HAP-1 (cell line): ENCODE measurements at places on chromosomes 3 and 15.

DNA sequence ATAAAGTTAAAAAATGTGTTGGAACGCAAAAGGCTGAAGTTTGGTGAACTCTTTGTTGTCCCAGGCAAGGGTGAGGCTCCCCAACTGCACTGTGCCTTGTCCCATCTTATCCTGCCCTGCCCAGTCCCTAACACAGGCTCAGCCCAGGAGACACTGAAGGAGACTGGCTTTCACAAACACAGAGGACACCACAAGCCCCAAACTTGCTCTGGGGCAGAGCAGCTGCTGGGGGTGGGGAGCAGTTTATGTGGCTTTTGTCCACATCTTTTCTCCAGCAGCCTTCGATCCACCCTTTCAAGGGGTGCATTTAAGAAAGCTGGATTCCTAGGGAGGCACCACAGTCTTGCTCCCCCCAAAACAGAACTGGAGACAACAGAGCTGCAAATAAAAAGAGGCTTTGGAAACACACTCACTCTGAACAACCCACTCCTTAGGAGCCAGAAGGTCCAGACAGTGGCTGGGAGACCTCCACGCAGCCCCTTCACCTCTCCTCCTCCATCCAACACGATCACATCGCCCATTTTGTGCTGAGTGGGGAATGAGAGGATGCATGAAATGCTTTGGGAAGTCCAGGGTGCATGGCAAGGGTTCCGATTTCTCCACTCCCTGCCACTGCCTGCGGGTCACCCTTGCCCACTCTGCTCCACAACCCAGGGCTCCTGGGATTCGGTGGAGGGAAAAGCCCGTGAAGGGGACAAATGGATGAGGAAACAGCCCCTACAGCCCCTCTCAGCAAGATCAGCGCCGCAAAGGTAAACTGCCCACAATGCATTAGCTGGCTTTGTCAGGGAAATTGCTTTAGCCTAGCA is 260.5 kb upstream of the TLE3 start:
- DNase-seq, result peak; percentile 7

DNA sequence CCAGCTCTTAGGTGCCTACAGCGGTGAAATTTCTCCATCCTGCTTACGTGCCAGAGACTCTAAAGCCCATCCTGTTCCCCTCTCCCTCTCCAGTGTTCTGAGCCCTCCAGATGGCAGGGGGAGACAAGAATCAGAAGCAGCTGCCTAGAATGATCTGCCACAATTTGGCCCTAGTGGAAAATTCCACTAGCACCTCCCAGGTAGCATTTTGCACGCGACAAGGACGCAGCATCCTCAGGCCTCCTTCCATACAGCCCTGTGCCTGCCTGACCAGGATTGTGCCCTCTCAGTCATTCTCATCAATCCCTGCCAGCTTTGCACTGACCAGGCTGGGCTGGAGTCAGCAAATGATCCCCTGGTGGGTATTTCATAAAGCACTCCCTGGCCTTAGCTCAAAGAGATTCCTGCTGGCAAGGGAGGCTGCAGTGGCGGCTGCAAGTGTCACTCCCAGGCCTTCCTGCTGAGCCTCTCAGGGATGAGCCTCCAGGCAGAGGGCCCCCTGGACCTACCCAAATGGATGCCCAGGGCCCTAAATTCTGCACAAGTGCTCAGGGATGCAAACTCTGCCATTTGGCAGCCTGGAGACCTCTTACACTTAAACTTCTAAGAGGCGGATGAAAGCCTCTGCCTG is 130.2 kb upstream of the ATP2B2 start:
- no peak for DNase-seq

DNA sequence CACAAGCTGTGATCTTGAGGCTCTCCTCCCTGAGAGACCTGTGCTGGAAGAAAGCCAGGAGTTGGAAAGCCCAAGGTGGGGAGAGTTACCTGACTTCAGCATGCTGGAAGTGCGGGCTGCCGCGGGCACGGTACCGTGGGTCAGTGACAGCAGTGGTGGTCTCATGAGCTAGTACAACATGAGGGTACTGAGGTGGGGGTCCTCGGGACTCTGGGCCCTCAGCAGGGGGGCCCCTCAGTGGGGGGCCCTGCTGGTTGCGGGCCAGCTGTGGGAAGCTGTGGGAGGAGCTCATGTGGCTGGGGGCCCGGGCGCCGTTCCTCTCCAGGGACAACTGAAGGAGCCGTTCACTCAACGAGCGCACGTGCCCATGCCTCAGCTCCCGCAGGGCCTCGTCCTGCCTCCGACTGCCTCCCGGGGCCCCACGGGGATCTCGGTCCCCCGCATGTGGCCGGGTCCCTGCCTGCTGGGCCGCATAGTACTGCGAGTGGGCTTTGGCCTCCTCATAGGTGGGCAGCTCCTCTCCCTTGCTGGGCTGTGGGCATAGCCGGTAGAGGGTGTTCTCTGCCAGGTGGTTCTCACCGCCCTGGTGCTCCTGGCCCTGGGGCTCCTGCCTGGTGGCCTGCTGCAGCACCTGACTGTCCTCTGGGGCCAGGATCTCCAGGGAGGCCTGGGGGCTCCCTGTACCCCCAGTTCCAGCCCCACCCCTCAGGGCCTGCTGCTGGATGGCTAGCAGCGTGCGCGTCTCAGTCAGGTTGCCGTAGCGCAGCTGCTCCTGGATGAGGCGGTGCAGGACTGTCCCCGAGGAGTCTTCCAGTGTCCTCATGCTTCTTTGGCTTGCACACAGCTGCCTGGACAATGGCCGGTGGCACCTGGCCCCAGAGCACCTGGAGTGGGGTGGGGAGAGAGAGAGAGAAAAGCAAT is 3.4 kb downstream of the AMOTL2 start:
- no peak for DNase-seq

GRCh38 chr3:45841757-45842491 is at the start of gene LZTFL1:
Gene LZTFL1, minus strand, starts transcription at chr3:45842119. Its CDS starts 128 bp downstream, at chr3:45841991.
- peak; percentile 91 for DNase-seq

- peak; percentile 5 for DNase-seq
Measured at GRCh38 chr15:79088426-79089205, 2.0 kb downstream of the RASGRF1 start.

DNA sequence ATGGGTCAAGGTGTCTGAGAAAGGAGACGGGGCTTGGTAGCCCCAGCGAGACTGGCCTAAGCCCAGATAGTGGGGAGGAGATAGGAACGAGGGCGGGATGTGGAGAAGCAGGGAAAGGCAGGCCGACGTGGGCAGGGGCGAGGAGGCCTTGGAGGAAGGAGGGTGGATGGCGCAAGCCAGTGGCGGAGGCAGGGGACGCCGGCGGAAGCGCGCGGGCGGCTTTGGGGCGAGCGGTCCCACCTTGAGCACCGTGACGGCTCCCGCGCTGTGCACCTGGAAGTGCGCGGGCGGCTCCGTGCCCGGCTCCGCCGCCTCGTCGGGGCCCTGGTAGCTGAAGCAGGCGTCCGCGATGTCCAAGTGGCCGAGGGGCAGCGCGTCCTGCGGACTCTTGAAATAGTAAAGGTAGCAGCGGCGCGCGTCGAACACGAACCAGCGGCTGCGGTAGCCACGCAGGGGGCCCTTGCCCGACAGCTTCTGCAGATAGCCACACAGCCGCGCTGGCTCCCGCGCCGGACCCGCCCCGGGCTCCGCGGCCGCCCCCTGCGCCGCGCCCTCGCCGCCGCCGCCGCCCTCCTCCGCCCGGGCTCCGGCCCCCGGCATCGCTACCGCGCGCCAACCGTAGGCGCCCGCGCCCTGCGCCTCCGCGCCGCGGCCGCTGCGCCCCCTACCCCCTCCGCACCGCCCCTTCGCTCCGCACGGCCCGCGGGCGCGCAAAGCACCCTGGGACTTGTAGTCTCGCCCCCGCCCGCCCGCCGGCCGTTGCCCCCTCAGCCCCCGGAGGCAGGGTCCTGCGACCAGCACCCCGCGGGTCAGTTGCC is at the start of gene TBC1D2B:
Gene TBC1D2B (minus strand): TSS at position 659 of the 818 bp plus-strand sequence. CDS start 59 bp downstream, at position 600.
- DNase-seq, result peak; percentile 87

DNA sequence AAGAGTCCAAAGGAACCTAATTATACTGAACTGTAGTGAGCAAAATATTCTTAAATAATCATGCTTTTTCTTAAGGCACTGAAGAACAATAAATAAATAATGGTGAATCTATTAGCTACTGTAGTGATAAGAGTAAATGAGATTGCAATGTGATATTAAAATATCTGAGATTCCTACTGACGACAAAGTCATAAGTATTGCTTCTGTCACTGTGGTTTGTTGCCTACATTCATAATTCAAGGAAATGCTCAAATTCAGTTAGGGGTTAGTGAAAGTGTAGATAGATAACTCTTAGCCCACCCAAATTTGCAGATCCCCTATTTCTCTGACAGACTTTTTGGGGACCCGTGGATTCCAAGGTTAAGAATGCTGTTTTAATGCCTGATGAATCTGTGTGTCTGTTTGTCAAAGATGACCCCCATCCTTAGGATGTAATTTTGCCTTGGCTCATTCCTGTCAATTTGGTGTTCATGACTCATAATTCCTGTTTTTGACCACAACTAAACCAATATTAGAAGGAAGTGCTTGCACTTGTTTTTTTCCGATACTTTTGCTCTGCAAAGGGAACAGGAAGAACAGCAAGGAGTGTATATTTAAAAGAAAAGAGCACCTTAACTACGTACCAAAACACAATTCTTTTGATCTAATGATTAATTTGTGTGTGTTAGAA is 86.7 kb downstream of the MAGI1 start:
- DNase-seq, result no peak

DNA sequence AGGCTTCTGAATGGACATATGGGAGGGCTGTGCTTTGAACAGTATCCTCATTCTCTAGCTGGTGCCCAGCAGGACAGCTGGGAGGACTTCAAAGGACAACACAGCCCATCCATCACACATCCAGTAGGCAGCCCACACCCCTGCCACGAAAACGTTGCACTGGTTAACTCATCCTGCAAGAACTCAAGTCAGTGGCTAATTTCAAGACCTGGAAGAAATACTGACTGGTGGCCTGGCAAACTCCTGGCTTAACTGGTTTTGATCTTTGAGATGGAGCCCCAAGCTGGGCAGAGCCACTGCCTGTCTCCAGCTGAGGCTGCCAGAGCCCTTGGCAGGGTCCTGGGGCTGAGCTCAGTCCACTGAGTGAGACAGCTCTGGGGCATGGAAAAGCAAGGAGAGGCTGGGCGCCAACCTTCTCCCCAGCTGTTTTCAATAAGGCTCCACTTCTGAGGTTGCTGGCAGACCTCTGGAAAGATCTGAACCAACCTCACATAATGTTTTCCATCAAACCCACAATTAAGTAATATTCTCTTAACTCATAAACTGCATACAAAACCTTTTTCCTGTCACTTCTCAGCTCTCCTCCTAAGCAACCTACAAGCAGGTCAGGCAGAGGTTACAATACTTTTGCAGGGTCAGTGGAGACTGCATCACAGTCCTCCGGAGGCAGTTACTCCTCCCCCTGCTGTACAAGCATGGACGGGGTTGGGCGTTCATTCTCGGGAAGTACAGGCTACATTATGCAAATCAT is 110.3 kb downstream of the MYLK start:
- peak; percentile 27 for DNase-seq

- no peak for DNase-seq
Measured at GRCh38 chr3:88812576-88812975, 294.8 kb upstream of the EPHA3 start.

DNA sequence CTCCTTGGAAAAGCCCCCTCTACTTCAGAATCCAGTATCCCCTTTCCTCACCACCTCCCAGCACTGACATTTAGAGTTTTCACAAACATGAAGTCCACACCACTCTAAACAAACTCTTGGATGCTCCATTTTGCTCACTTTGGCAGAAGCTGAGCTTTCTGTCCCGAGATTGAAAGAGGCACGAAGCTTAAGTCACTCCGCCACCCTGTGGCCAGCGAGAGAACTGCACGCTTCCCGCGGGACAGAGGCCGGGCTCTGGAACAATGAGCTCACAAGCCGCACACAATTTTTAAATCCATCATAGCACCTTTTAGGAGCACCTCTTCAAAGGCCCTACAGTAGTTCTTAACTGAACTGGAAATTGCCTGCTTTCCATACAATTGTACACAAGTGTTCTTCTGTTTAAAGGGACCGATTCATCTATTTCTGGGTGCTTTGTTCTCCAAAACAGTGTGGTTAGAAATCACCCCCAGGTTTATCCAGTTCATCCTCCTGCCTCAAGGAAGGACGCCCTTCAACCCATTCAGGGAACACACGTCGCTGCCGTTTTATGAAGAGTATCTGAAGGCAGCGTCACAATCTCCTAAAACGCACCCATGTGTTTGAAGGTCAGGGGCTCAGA is 226.1 kb downstream of the VPS13C start:
- DNase-seq, result peak; percentile 86

GRCh38 chr3:128572013-128572412 is 78.6 kb downstream of the RPN1 start:
- no peak for DNase-seq
